ENCODE measurements at places on chromosomes 13 and 19. TPM values are rescaled to one million over a fixed set of nuclear protein-coding genes. Genes with fewer than 3 reads are reported as not detected.

The LGI4 gene
- 10.4 TPM for total RNA-seq

The WASF3 gene
- total RNA-seq, result 19.1 TPM

The MUC16 gene
- not detected for total RNA-seq

The LILRA5 gene
- not detected for total RNA-seq

The ZNF626 gene
- total RNA-seq, result not detected

The MIR17HG gene
- 19.6 TPM for total RNA-seq

The LIM2 gene
- total RNA-seq, result not detected

The ZNF793 gene
- total RNA-seq, result 5.7 TPM

The MYO1F gene
- total RNA-seq, result 4.5 TPM

- DNase-seq, result no peak
Measured at GRCh38 chr13:23588666-23589065, 18.5 kb downstream of the TNFRSF19 start.

GRCh38 chr13:39159393-39159792 lies 121.1 kb downstream of the NHLRC3 start:
- no peak for DNase-seq

DNA sequence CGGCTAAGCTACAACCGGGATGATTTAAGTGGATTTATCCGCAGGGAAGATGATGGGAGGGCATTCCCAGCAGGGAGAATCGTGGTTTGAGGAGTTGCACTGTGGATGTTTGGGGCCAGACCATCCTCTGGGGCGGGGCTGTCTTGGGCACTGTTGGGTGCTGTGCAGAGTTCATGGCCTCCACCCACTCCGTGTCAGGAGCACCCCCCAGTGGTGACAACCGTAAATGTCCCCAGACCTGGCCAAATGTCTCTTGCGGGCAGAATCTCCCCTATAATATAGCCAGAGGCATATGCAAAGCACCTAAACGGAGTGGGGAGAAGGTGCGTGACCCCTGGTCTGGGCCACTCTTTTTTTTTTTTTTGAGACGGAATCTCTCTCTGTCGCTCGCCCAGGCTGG lies 40.2 kb downstream of the SMIM24 start:
- peak; percentile 93 for DNase-seq

DNA sequence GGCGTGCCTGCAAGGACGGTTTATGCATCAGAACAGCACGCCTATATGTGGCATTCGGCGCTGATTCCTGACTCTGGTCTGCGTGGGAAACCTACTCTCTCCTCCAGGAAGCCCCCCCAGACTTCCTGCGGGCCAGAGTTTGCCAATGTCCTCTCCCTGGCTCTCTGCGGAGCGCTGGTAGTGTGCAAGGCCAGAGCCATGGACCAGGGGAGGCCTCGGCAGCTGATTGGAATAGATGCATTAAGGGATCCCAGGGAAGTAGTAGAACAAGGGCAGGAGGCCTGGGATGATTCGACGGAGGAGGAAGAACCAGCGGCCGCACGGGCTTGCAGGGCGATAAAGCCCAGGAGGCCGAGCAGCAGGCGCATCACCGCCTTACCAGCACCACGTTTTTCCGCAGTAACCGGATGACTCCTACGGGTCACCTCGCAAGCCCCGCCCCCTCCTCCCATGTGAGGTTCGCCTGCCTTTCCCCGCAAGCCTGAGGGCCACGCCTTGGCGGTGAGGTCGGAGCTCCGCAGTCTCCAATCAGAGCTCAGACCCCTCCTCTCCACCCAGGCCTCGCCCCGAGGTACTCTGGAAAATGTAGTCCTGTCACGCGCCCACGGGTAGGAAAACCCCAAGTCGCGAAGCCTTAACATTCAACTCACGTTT lies 5.0 kb downstream of the CLEC11A start:
- DNase-seq, result peak; percentile 97

GRCh38 chr13:107067381-107067780 lies 499.4 kb upstream of the ARGLU1 start:
- DNase-seq, result no peak

- peak; percentile 27 for DNase-seq
Measured at GRCh38 chr13:25847635-25848626, 203.9 kb downstream of the SHISA2 start.

GRCh38 chr19:29293736-29294342 lies 80.9 kb upstream of the UQCRFS1 start:
- no peak for DNase-seq

- DNase-seq, result peak; percentile 44
Measured at GRCh38 chr19:13834244-13835069, 39.2 kb downstream of the ZSWIM4 start.

GRCh38 chr13:48159401-48159800 lies 64.5 kb upstream of the MED4 start:
- no peak for DNase-seq

- DNase-seq, result no peak
Measured at GRCh38 chr13:33183431-33184111, 102.0 kb downstream of the STARD13 start.

- no peak for DNase-seq
Measured at GRCh38 chr19:42926781-42927180, 9.1 kb upstream of the PSG6 start.

- no peak for DNase-seq
Measured at GRCh38 chr19:50204081-50204428, 633 bp downstream of the MYH14 start.

DNA sequence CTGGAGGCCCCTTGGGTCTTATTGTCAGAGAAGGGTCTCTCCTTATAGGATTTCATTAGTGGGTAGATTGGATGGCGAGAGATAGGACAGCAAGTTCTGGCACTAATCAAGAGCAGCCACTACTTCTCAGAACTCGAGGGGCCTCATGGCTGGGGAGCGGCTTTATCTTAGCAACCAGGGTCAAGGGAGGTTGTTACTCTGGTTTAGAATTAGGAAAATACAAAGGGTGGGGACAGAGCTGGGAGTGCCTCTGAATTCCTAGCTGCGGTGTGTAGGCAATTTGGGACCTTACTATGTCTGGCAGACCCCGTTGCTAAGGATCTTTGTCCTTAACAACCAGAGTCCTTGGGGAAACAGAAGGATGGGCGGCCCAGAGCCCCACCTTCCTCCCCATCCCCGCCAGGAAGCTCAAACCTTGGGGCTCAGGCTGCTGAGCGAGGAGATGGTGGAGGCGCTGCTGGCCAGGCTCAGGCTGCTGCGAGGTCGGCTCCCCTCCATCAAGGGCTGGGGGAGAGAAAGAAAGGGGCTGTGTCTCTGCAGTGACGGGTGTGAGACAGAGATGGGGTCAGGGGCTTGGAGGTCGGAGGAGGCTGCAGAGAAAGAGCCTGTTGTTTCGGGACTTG lies 1.2 kb downstream of the PLEKHA4 start:
- DNase-seq, result no peak

DNA sequence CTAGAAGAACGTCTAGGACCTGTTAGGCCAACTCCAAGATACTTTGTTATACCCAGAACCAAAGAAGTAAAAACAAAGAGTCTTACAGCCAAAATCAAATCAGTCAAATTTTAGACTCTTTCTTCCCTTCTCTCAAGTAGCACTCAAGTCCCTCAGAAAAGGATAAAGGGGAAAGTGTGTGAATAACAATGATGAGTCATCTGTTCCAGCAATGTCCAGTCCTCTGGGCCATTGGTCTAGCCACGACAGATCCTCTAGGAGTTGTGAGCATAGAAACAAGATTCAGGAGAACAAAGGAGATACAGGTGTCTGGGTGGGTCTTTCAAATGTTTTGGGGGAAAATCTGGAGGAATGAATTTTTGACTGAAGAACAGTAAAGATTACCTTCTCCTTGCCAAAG lies 36.3 kb downstream of the STOML3 start:
- DNase-seq, result no peak

DNA sequence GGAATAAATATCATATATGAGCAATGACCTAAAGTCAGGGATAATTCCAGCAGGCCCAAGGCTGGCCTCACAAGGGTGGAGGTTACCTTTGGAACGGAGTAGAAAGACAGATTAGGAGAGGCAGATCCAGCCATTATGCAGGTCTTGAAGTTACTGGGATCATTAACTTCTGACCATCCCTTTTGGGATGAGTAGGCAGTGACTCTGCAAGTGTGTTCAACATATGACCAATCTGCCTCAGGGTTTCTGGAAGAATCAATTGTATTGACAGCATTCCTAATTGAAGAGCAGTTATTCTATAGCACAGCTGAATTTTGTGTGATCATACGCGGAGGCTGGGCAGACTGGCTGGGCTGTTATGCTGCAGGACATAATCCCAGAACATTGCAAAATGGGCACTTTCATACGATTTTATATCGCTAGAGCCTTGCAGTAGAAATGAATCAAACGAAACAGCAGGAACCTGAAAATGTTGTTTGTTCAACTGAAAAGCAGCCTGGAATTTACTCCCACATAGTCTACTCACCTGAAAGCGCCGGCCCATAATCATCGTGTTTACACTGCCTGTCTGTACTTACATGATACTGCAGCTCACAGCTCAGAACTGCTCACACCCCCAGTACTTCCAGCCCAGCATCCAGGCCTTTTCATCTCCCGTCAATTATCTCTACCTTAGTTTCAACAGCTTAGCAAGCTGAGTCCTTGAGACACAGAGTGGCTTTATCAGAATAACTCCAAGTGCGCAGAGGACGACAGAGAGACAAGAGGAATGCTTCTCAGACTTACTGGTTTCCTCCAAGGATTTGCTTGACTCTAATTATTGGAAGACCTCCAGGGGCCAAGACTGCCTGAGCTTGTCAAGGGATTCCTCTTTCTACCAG lies 556.1 kb downstream of the EFNB2 start:
- DNase-seq, result no peak

- DNase-seq, result no peak
Measured at GRCh38 chr13:51682686-51683085, 98.4 kb downstream of the WDFY2 start.

DNA sequence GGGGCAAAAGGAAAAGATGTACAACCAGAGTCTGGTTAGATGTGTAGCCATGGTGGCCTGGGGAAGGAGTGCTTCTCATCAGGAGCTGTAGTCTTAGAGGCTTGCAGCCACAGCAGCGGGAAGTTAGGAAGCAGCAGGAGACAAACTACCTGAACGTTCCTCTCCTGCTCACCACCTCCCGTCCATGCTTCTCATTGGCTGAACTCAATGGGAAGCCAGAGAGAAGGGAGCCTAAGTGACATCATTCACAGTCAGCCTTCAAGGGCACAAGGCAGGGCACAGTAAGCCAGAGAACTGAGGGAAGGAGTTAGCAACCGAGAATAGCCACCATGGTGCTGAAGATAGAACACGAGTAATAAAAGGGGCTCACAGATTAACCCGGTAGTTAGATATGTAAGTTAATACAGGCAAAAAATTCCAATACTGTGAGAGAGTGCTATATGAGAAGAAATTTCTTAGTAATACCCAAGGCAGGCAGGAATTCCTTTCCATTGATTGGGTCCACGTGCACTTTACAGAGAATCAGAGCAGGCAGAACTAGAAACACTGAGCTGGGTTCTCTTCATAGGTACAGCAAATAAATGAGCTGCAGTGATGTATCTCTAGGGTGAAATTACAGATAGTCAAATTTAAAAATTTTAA lies 391.5 kb upstream of the DACH1 start:
- peak; percentile 8 for DNase-seq

- peak; percentile 38 for DNase-seq
Measured at GRCh38 chr13:44879452-44880058, 109.7 kb downstream of the NUFIP1 start.

GRCh38 chr19:13101590-13102415 lies 855 bp downstream of the LYL1 start:
- no peak for DNase-seq

GRCh38 chr13:112177450-112178288 lies 110.7 kb downstream of the SOX1 start:
- no peak for DNase-seq
